Activated T-helper 17 cell treated with anti-CD3 and anti-CD28 coated beads, Interleukin-2, amount 50 U/mL, for 72 hours (primary cell): ENCODE measurements at places on chromosomes 11 and 22. TPM values are rescaled to one million over a fixed set of nuclear protein-coding genes. Genes with fewer than 3 reads are reported as not detected.
A peak's percentile ranks its signal among the peaks of the same experiment; 100 is the strongest.

The SYTL2 gene
- 12.1 TPM for total RNA-seq

GRCh38 chr11:125554038-125554437 is 15.2 kb upstream of the EI24 start:
- no peak for ATAC-seq

DNA sequence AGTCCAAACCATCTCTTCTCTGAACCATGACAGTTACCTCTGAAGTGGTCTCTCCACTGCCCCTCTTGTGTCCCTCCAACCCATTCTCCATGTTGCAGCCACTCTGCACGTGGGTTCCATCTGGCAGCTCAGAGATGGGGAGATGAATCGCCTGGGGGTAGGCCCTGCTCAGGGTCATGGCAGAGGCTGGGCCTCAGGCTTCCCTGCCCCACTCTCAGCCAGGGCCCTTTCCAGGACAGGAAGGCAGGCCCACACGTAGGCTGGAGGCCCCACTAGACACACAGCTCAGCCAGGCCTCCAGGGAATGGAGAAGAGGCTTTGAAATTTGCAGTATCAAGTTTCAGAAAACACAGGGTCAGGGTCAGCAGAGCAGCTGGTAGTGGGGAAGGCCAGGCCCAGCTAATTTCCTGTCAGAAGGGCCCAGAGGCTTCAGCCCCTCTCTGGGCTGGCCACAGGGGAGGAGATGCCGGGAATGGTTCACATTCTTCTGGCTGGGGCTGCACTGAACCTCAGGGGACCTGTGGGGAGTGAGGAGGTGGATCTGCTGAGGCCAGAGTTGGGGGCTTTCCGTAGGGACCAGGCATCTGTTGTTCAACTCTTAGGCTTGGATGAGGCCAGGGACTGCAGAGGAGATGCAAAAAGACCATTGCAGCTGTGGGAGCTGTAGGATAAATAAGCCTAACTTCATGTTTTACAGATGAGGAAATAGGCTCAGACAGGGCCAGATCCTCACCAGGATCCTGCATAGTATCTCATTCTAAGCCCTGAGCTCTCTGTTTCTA is 101.6 kb downstream of the SWAP70 start:
- no peak for ATAC-seq

- no peak for ATAC-seq
These were observed 48.8 kb upstream of the SHISAL1 start for GRCh38 chr22:44361391-44362126.

DNA sequence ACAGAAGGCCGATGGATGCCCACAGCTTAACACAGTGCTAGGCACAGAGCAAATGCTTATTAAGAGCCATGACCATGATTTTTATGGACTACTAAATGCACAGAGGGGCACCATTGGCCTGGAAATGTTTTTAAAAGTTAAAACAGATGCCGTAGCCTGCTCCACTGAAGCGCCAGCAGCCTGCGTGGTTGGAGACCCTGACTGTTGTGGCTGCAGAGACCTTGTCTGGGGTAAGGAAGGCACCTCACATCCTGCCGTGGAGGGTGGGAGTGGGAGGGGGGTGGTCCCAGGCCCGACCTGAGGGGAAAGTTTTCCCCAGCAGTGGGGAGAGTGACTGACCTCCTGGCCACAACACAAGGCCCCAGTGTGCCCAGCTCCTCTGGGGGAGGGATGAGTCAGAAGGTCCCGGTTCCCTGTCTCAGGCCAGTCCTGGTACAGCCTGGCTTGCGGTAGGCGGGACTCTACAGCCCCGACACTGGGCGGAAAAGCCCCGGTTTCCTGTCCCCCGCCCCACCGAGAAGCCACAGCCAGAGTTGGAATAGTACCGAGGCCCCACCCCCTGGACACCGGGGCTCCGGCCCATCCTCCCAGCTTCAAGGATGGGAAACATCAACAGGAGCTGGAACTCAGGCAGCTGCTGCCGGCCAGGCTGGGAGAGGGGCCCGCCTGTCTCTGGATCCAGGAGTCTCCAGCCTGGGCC is 7.0 kb downstream of the CHST1 start:
- ATAC-seq: peak; percentile 71

GRCh38 chr11:30635401-30635989 is 49.3 kb upstream of the MPPED2 start:
- no peak for ATAC-seq

GRCh38 chr11:114058026-114058706 is 1.3 kb upstream of the ZBTB16 start:
- no peak for ATAC-seq

DNA sequence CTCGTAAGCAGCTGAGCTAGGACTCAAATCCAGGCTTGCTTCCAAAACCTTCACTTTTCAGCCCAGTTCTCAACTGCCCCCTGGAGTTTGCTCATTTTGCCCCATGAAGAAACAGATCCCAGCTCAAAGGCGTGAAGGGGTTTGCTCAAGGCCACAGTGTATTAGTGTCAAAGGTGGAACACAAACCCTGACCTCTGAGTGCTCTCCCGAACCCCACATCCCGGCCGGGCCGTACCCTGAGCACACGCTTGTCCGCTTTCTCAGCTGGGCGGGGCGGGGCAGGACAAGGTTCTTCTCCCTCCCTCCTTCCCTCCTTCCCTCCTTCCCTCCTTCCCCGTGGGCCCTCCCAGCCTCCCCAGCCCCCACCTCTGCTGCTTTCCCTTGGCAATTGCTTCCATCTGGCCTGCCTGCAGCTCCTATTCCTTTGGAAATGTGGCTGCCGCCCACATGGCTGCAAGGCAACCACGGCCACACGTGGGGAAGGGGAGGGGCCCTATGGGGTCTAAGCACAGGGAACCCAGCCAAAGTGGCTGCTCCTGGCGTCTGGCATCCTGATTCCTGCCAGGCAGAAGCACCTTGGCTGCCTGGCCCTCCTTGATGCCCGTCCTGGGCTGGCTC is 4.1 kb downstream of the ST3GAL4 start:
- ATAC-seq: no peak

DNA sequence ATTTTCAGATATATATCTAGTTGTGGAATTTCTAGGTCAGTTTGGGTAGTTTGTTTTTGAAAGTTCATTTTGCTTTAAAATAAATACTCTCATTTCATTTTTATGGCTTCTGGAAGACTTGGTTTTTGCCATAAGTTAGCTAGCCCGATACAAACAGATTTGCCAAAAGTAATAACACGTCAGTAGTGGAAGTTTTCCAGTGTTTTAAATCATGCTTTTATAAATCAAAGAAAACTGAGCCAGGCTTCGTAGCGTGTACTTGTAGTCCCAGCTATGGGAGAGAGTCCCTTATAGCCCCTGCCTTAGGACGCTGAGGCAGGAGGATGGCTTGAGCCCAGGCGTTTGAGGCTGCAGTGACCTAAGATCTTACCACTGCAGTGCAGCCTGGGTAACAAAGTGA is 21.7 kb upstream of the MICALL1 start:
- ATAC-seq: no peak

The NTM gene
- total RNA-seq: not detected
